Liver (tissue), 10 donors: ENCODE measurements at places on chromosomes 16 and 17. TPM values are rescaled to one million over a fixed set of nuclear protein-coding genes. Genes with fewer than 3 reads are reported as not detected.

The OR1A1 gene
- not detected for polyA plus RNA-seq

The IRF8 gene
- 7.6 TPM for polyA plus RNA-seq

The CHST5 gene
- polyA plus RNA-seq, result not detected

DNA sequence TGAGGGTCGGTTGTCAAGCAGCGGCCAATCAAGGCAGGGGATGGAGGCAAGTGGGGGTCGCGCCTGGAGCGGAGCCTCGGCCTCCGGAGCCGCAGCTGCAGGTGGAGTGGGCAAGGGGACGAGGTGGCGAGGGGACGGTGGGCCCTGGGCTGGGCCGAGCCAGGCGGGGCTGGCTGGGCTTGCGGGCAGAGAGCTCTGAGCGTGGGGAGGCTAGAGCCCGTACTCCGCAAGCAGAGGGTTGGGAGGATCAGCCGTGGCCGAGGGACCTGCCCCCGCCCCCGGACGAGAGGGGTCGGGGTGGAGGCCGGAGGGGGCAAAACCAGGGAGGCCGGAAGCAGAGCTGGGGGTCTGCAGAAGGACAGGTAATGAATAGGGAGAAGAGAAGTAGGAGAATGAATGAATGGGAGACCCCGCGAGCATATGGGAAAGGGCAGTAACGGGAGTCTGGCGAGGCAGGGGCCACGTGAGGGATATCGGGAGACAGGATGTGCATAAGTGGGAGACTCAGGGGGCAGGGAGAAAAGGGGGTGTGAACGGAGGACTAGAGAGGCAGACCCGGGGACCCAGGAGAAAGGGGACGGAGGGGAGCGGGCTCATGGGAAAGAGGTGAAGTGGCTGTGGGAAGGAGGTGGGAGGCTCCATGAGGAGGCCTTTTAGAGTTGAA, at the start of gene KATNB1:
KATNB1 (plus strand) TSS at position 16 of the 664 bp plus-strand sequence. CDS start 1,474 bp downstream, outside the sequence.
- no peak for DNase-seq

DNA sequence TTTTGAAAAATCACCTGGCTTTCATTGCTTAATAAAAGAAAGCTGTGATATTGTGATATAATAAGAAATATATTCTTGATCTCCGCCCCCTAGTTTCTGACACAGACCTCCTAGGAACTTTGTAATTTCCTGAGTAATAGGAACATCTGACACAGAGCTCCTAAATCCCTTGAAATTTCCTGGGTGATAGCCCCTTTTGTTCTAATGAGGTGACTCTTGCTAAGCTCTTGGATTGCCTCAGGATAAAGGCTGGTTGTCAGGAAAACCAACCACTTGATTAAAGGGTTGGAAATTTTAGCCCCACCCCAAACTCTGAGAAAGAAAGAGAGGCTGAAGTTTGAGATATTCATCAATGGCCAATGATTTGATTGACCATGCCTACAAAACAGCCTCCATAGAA, 326.4 kb upstream of the KIF2B start:
- no peak for DNase-seq

- no peak for DNase-seq
Observed at GRCh38 chr16:31461921-31462804, 2.9 kb downstream of the ARMC5 start.

DNA sequence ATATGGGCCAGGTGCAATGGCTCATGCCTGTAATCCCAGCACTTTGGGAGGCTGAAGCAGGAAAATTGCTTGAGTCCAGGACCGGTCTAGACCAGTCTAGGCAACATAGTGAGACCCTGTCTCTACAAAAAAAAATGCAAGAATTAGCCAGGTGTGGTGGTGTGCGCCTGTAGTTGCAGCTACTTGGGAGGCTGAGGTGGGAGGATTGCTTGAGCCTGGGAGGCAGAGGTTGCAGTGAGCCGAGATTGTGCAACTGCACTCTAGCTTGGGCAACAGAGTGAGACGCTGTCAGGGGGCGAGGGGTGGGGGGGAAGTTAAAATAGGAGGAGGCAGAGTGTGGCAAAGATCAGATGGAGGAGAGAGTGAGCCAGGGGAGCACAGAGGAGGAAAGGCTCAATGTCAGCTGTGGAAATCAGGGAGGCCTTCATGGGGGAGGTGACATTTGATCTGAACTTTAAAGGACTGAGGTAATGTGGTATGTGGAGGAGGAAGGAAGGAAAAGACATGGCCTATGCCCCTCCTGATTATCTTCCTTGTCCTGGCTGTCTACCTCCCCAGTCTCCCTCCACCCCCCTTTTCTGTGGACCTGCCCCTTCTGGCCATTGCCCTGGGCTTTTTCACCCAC, 4.7 kb upstream of the GOT2 start:
- DNase-seq, result no peak

The MYH2 gene
- not detected for polyA plus RNA-seq

GRCh38 chr17:71460943-71461342, 659.9 kb upstream of the SOX9 start:
- DNase-seq, result peak; percentile 34

DNA sequence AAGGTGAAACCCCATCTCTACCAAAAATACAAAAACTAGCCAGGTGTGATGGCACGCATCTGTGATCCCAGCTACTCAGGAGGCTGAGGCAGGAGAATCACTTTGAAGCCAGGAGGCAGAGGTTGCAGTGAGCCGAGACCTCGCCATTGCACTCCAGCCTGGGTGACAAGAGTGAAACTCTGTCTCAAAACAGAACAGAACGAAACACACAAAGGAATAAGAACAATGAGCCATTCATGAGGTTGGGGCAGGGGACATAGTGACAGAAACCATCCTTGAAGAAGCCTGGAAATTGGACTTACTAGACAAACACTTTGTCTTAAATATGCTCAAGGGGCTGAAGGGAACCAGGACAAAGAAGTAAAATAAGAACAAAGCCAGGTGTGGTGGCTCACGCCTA, 39.4 kb downstream of the WDR45B start:
- DNase-seq, result no peak

The PRSS36 gene
- polyA plus RNA-seq, result 0.74 TPM

The TBC1D3E gene
- polyA plus RNA-seq, result not detected

The TUFM gene
- polyA plus RNA-seq, result 177 TPM

- no peak for DNase-seq
Observed at GRCh38 chr16:57627184-57627871, 1.1 kb upstream of the ADGRG1 start.

- peak; percentile 54 for DNase-seq
Observed at GRCh38 chr16:81696961-81697615, 82.0 kb upstream of the PLCG2 start.

DNA sequence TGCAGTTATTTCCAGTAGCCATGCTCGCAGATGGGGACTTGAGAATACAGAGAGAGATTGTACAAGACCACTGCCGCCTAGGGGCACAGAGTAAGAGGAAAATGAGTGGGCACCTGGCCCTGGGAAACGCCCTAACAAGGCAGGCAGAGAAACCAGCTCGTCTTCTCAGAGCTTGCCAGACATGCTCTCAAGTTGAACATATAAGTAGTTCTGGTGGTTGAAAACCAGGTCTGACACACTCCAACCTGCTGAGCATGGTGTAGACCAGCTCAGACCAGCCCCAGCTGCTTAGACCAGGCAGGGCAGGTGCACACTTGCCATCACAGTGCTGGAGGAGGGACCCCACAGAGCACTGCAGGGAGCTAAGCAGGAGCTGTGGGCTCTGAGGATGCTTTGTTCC, 250.5 kb downstream of the CPPED1 start:
- no peak for DNase-seq

The ZPBP2 gene
- polyA plus RNA-seq, result not detected

DNA sequence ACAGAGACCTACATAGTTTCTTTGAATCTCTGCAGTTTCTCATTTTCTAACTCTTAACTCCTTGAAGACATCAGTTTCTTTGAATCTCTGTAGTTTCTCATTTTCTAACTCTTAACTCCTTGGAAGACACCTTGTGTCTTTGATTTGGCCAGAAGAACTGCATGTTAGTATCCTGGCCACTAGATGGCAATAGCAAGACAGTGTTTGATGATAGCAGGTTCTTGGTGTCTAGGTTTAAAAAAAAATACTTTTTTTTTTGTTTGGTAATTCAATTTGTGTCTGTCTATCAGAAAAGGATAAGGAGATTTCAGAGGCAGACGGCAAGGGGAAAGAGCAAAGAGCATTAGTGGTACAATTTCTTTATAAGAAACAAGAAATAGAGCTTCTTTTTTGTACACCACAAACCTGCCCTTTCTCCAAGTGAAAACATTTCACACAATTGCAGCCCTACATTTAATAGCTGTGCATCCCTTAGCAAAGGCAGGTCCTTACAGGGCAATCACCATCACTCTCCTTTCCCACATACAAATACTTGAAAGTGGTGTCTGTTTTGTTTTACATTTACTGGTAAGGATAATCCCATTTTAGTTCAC, 1324.9 kb upstream of the CDH8 start:
- DNase-seq, result no peak

- peak; percentile 60 for DNase-seq
Observed at GRCh38 chr17:64320613-64321553, 57.8 kb upstream of the TEX2 start.

DNA sequence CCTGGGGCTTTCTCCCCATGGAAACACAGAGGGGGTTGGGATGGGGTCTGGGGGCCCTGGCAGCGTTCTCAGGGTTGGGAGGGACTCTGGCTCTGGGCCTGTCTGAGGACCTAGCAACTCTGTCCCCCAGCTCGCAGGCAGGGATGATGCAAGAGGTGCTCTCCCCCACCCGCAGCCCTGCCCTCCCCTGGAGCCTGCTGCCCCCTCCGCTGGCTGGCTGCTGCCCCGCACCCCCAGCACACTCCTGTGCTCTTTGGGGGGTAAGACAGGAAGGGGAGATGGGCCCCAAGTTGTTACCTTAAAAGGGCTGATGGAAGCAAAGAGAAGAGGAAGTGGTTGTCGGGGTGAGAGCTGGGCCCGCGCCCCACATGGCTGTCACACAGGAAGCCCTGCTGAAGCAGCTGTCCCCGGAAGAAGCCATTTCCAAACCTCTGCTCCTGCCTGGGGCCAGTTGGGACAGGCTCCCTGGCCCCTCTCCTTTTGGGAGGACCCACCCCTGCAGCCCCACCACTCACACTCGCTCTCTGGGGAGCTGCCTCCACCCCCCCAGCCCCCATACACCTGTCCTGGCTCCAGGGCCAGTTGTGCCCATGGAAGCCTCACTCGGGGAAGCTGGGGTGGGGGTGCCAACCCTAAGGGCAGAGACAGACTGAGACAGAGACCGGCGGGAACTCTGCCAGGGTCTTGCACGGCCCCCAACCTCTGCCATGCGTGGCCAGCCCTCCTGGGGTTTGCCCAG, 2.5 kb downstream of the CORO1A start:
- no peak for DNase-seq

- no peak for DNase-seq
Observed at GRCh38 chr16:68228652-68229051, 7.3 kb downstream of the ESRP2 start.

The PPP1R27 gene
- polyA plus RNA-seq, result 0.35 TPM

DNA sequence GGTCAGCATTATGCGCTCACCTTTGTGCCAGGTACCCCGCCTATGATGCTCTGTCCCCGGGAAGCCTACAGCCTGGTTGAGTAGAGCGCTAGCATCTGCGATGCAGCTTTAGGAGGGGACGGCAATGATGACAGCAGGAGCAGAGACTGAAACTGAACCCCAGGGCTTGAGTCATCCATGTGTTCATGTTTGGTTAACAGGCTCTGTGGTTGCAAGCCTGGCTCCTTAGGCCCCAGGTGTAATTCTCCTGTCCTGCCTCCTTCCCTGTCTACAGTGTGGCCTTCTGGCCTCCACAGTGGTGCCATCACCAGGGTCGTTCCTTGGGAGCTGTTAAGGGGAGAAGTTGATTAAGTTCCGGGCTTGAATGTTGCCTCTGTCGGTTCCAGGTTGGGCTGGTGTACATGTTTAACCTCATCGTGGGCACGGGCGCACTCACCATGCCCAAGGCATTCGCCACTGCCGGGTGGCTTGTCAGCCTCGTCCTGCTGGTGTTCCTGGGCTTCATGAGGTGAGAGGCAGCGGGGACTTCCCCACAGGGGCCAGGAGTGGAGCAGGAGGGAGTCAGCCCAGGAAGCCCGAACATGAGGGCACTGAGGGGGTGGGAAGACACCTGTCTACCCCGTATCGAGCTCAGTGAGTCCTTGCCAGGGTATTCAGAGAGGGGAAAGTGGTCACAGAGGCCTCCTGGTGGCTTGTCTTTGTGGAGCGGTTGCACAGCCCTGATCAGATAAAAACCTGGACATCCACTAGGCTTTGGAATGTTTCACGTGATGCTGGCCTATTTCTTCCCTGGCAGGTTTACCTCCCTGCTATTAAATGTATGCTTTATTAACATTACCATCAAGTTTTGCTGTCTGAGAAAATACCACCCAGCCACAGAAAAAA, 9.2 kb upstream of the NAT9 start:
- DNase-seq, result no peak

DNA sequence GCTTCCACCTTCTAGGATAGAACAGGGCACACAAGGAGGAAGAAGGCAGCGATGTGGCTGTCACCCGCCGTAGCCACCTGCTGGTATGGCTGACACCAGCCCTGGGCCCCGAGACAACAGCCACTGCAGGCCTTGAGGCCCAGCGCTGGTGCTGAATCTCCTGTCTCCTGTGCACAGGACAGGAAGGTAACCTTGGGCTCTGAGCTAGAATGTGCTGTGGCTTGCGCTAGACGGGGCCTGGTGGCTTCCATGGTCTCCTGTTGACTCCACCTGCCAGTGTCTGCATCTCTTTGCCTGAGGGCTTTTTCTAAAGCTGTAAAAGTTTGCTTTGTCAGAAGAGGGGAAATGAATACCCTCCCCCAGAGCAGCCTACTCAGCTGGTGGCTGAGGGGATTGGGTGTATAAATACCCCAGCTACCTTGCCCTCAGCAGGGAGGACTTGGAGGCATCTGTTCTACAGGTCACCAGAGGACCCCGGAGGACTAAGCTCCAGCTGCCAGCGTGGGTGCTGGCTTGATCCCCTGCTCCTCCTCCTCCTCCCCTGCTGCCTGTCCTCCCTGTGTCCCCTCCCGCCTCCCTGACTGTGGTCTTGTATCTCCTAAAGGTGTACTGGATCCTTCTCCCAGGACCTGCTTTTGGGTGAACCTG, 76.1 kb upstream of the SDK2 start:
- DNase-seq, result no peak

GRCh38 chr17:57404073-57404472, 147.8 kb downstream of the MSI2 start:
- DNase-seq, result no peak

- DNase-seq, result no peak
Observed at GRCh38 chr16:52515068-52515671, 31.8 kb downstream of the TOX3 start.
